CD8-positive, alpha-beta T cell (primary cell): ENCODE measurements at places on chromosomes 13 and 19. TPM values are rescaled to one million over a fixed set of nuclear protein-coding genes. Genes with fewer than 3 reads are reported as not detected.
A peak's percentile ranks its signal among the peaks of the same experiment; 100 is the strongest.

- DNase-seq = no peak
These were observed 156.4 kb downstream of the MYO16 start for GRCh38 chr13:108785844-108786243.

DNA sequence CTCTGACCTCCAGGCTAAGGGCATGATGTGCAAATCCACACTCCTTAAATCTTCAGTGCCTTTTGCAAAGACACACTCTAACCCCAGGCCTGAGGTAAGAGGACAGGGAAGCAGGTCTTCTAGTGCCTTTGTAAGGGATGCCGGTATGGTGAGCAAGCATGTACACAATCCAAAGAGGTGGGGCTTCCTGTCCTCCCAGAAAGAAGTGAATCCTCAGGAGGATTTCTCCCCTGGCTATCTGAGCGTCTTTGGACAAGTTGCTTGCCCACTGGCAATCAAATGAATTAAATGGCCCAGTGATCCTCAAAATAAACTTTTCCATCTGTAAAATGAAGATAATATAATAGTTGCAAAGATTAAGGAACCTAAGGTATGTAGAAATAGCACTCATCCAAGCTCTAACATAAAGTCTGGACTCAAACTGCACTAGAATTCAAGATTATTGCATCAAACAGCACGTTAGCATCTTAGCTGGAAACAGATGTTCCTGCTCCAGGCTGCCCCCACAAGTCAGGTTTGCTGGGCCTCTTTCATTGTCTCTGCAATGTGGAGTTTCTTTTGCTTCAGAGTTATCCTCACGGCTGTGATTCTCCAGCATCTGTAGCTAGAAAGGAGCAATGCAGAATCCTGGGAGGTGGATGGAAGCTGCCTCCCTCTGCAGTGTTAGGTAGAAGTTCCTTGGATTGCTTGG is 249.6 kb downstream of the TSHZ3 start:
- DNase-seq = no peak

- DNase-seq = peak; percentile 78
These were observed at the start of gene RINL for GRCh38 chr19:38877781-38878574. RINL (minus strand) TSS chr19:38878275; CDS start chr19:38876742, 1,533 bp downstream.

DNA sequence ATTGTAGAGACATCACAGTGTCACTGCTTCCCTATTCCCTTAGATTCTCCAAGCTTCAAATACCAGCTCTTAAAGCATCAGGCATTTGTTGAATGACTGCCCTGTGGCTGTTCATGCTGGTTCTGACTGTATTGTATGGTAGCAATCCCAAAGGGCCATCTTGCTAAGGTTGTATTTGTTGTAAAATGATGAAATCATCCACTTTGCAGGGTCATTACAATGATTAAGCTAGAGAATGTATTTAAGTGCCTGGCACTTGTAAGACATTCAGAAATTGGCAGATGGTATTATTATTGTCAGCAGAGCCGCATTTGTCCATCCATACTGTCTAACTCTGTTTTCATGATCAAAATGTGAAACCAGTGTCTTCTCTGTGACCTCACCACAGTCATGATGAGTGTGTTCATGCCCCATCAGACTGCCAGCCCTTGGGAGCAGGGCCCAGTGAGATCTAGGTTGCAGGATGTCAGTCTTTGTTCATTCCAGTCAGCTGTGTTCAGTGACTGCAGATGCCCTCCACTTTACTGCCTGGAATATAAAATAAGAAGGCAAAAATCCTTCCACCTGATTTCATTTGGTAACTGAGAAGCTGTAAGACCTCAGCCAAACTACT is 86.1 kb downstream of the DHRS12 start:
- no peak for DNase-seq

DNA sequence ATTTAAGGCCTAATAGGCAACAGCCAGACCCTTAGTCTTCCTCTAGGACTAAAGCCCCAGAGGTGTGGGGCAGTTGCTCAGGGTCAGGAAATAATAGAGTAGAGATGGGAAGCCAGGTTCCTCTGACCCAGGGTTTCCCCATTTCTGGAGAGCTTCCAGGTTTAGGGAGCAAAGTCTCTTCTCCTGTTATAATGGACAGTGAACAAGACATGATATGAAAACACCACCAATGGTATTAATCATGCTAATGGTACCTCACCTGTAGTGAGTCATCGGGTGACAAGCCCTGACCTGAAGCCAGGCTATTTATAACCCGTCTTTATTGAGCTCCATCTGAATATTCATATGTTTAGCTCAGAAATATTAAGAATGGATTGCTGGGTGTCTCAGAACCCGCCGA is 24.6 kb downstream of the BICRA start:
- DNase-seq = no peak

- DNase-seq = no peak
These were observed 151.7 kb downstream of the DCLK1 start for GRCh38 chr13:35979361-35979951.

- no peak for DNase-seq
These were observed 8.3 kb downstream of the GNA11 start for GRCh38 chr19:3102239-3103140.

Gene SEMA6B
- 0.08 TPM for total RNA-seq

DNA sequence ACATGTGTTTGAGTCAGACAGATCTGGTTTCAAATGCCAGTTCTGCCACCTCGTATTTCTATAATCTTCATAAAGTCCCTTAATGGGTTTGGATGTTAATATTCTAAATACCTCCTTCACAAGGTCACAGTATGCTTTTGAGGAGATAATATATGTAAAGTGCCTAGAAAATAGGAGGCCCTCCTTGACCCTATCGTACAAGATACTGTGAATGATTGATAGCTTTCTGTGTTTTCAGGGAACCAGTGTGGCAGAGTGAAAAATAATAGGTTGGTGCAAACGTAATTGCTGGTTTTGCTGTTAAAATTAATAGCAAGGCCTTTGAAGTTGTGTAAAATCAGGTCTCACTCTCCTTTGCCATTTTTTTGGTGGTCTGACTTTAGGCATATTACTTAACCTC is 77.5 kb upstream of the SCEL start:
- DNase-seq = no peak

DNA sequence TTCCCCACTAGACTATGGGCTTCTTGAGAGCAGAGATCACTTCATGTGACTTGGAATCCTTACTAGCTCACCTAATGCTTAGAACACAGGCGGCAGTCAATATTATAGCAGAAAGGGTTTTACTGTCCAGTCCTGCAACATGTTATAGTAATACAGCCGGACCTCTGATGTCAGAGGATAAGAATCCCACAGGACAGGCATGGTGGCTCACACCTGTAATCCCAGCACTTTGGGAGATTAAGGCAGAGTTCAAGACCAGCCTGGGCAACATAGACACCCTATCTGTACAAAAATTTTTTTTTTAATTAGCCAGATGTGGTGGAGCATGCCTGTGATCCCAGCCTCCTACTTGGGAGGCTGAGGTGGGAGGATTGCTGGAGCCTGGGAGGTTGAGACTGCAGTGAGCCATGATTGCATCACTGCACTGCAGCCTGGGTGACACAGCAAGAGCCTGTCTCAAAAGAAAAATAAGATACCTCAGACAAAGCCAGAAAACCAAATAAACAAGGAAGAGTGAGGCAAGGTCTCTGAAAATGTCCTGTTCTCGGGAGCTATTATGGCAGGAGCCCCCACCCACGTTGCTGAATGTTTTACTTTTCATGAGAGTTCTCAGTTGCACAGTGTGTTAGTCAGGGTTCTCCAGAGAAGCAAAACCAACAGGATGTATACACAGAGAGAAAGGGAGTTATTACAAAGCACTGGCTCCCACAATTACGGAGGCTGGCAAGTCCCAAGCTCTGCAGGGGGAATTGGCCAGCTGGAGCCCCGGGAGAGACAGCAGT is 100.8 kb downstream of the UBL3 start:
- no peak for DNase-seq

DNA sequence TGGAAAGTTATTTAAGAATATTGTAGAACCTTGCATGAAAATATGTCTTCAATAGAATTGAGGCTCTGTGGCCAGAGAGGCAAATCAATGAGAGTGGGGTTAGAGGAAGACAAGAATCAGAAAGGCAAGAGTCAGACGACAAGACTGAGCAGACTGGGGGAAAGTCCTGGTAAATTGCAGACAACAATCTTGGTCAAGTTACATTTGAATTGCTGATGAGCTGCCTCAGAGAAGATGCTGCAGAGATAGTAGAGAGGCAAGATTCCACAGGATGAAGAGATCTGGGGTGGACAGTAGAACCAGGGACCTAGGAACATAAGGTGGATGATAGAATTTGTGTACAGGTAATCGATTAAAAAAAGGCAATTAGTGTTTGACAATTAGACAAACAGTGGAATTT is 133.8 kb downstream of the RXFP2 start:
- DNase-seq = no peak

- no peak for DNase-seq
These were observed 1.6 kb downstream of the ARRDC2 start for GRCh38 chr19:18009412-18010066.

- no peak for DNase-seq
These were observed 281.5 kb upstream of the HTR2A start for GRCh38 chr13:47178090-47178950.

DNA sequence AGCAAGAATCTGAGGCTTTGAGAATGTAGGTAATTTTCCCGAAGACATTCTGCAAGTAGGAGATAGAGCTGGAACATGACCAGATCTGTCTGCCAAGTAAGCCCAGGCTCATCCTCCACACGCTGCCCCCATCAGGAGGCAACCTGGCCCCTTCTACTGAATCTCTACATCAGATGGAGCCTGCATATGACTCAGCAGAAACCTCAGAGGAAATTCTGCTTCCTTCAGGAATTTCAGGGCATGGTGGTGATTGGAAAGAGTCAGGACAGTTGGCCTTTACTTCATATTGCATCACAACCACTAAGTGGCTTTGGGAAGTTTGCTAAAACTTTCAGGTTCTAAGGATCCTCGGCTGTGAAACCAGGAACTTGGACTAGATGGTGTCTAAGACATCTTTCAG is 85.2 kb downstream of the LRRC63 start:
- DNase-seq = no peak

Gene SHANK1
- total RNA-seq = 1.6 TPM

Gene C5AR2
- total RNA-seq = not detected

Gene PLEKHA4
- 3.2 TPM for total RNA-seq

DNA sequence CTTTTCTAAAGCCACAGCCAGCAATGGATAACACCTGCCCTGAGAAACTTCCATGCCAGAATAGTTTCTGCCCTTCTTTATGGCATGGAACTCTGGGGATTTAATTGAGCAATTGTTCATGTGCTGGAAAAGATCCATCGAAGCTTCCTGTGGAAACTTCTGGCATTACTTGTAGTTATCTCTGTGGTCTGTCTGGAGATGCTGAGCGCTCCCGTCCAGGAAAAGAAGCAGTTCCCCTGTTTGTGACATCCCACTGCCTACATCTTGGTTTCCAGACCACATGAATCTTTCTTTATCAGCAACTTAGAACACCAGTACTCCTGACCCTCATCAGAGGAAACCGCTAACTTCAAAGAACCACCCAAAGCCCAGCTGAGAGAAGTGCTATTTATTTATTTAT is 24.6 kb downstream of the FLT1 start:
- DNase-seq = no peak

GRCh38 chr19:2727640-2727944 is 6.4 kb upstream of the DIRAS1 start:
- no peak for DNase-seq

GRCh38 chr13:49472186-49472585 is 23.6 kb upstream of the PHF11 start:
- DNase-seq = no peak

Gene ZNF835
- total RNA-seq = 0.75 TPM

Gene PLPP2
- total RNA-seq = 0.24 TPM

DNA sequence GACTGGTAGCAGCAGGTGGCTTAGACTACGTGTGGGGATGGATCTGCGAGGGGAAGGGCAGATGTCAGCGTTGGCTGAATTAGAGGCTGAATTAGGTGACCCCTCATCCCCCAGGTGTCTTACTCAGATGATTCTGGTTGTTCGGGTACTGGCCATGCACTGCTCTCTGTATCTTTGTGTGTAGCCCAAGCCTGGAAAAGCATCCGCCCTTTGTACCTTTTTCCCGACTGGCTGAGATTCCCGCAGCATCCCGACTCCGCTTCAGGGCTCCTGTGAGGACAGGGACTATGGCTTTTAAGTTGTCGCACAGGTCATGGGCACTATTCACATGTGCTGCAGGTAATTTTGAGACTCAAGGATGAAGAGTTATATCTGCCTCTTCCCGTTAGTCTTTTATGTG is 7.2 kb downstream of the TFDP1 start:
- no peak for DNase-seq

DNA sequence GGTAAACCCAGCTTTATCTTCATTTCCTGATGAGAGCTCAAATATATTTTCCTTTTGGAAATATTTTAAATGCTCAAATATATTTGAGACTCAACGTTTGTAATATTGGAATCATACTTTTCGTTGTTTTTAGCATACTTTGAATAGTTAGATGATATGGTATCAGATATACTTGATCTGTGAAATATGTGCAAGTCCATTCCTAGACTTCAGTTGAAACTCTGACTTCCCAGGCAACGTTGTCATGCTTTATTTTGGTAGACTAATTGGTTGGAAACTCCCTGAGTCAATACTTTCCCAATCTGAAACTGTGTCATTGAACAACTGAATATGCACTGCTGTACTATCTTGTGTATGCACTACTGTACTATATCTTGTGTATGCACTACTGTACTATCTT is 378.5 kb downstream of the MYO16 start:
- no peak for DNase-seq

Gene ELANE
- total RNA-seq = not detected

- DNase-seq = no peak
These were observed 138.8 kb upstream of the RNF113B start for GRCh38 chr13:98315902-98316301.

Gene UPF3A
- total RNA-seq = 37.0 TPM

- DNase-seq = no peak
These were observed 51.0 kb downstream of the DIAPH3 start for GRCh38 chr13:60112771-60113170.

- DNase-seq = no peak
These were observed 1150.2 kb upstream of the PCDH9 start for GRCh38 chr13:68380041-68380973.

DNA sequence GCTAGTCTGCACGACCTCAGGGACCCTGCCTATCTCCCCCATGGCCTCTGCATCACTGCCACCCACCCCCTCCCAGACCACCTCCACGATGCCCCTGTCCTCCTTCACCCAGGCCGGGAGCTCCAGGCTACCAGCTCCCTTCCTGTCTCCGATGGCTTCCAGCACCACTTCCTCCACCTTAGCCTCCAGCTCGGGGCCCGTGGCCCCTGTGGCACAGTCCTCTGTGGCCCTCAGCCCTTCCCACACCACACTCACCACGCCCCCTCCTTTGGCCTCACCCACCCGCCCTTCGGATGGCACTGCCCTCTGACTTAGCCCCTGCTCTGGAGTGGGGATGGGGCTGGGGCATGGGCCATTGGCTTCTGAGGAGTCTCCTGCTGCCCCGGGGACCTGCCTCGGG is 7.2 kb downstream of the PALM3 start:
- DNase-seq = no peak
